GM12892 (cell line): ENCODE measurements at places on chromosomes 12 and 14.

GRCh38 chr12:1398673-1399072, 195.7 kb downstream of the FBXL14 start:
- DNase-seq = no peak

- DNase-seq = no peak
Observed at GRCh38 chr12:116009805-116010204, 267.7 kb downstream of the MED13L start.

- DNase-seq = no peak
Observed at GRCh38 chr12:77070382-77070781, 5.0 kb upstream of the E2F7 start.

DNA sequence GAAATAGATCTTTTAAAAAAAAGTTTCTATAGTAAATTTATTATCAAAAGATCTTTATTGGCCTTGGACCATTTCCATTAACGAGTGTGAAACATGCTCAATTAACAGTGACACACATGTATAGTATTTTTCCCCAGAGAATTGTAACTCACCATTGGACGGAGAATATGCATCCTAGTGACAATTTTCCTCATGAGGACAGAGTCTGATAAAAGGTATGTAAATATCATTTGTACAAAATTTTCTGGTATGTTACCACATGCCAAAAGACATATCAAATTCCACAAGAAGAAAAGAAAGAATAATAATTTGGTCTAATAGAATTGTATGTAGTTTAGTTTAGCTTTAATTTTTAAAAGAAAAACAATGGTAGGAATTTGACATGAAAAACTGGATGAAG, 1096.0 kb upstream of the FLRT2 start:
- no peak for DNase-seq

DNA sequence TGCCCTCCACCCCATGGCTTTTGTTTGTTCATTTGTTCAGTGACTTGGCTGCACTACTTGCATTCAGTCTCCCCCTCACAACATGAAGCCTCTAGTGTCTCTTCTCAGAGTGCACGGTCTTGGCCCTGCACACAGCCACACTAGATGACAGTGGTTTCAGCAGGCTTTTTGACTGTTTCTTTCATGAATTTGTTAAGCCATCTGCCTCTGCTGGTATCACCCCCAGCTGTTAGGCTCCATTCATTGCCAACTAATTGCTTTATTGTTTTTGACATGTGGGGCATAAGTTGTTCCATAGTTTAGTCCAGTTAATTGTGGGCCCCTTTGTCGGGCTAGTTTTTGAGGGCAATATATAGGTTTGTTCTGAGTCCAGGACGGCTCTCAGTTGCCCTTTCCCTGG, 18.8 kb downstream of the OS9 start:
- no peak for DNase-seq

DNA sequence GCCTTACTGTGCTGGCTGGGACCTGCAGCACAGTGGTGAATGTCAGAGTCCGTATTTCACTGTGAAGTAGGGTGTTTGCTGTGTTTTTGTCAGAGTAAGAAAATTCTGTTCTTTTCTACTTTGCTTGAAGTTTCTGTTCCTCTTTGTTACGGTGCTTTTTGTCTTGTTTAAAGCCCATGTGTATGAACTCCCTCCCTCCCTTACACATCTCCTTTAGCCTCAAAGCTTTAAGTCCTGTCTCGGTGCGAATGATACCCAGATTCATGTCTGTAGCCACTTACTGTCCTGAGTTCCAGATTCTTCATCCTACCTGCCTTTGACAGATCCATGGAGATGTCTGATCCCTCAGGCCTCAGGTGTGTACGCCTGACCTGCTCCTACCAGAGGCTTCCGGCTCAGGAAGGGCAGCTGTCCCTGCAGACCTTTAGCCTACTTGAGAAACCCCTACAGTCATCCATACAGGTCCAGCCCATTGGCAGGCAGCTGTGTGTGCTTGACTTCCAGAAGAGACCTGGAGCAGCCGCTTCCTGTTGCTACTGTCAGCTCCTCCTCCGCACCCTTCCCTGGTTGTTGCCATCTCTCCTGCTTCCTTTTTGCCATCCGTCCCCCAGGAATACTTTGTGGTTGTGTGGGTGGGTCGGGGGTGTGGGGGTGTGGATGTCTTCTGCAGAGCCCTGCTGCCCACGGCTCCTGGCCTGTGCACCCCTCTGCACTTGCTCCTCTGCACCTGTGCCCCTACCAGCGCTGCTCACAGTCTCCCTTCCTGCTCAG, 72.9 kb downstream of the DDX51 start:
- peak; percentile 54 for DNase-seq

DNA sequence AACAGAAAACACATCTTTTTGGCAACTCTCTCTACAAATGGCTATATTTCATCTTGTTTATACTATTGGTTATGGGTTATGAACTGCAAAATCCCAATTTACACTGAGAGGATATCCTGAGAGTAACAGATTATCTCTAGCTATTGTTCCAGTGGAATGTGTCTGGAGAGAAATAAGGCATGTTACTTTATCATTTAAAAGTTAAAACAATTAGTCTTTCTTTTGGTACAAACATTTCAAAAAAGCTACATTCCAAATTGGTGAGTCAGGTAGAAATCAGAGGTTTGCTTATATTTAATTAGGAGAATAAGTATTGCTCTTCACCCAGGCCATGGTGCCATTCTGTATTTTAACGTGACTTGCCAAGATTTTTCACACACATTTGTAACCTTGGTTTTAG, 411.6 kb downstream of the CCER1 start:
- no peak for DNase-seq

DNA sequence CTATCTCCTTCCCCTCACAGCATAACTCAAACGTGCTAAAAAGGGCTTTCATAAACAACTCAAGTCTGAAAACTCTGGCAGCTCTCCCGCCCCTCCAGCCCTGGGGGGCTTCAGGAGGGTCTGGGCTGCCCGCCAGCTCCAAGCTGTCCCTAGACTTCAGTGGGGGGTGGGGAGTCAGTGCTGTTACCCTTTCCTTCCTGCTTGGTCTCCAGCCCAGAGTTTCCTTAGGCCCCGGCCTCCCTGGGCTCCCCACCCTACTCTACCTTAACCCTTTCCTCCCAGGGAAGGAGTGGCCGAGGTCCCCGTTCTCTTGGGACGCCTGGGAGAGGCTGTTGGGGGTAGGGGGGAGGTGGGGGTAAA, 530 bp upstream of the NYNRIN start:
- DNase-seq = no peak

GRCh38 chr12:44511289-44511688, 364.8 kb downstream of the NELL2 start:
- DNase-seq = no peak

DNA sequence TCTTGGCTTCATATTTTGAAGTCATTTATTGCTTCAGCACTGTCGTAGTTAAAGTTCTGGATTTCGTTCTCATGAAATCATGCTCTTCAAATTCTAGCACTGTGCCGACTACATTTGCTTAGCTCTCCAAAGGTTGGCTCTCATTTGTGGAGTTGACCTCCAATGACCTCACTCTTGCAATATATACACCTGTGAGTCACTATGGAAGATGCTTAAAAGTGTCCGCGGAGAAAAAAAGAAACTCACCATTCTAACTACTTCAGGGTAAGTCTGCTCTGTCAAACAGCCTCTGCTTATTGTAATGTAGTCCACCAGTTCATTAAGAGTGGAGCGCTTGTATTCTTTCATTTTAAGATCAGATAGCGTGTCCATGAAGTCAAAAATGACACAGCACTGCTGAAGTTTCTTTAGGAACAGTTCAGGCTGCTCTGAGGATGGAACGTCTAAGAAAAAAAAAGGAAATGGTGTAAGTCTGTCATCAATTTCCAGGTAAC, 89.7 kb downstream of the PPP2R5E start:
- DNase-seq = no peak

DNA sequence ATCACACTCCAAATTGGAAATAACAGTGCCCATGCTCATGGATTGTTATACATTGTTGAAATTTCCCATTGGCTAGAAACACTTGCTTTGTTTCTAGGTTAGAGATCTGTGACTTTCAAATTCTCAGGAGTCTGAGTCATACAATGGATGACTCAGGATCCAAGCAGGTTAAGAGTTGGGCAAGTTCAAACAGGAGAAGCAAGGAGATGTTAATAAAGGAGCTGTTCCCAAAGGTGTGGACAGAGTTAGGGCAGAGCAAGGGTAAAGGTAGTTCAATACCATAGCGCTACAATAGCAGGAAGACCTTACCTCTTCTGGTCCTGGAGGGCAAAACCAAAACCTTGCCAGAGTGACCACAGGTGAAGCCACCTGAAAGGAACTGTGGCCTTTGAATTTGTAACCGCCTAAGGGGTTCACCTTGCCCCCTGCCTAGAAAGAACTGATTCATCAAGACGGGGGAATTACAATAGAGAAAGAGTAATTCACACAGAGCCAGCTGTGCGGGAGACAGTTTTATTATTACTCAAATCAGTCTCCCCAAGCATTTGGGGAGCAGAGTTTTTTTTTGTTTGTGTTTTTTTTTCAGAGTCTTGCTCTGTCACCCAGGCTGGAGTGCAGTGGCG, 4.2 kb upstream of the AMN1 start:
- no peak for DNase-seq

GRCh38 chr12:26690601-26691000, 142.4 kb downstream of the ITPR2 start:
- DNase-seq = no peak

DNA sequence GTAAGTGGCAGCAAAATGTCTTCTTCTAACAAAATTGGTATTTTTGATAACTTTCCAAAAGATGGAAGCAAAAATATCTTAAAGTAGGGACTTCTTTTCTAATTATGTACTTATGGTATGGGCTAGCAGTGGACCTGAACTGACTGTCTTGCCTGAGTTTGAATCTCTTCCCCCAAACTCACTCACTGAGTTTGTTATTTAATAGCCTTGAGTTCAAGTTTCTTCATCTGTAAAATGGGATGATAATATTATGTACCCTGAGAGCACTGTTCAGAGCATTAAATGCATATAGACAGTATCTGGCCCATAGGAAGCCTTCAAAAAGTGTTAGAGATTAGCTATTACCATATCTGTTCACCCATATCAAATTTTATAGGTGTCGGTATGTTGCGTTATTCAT, 210.4 kb upstream of the NUDT4 start:
- no peak for DNase-seq

DNA sequence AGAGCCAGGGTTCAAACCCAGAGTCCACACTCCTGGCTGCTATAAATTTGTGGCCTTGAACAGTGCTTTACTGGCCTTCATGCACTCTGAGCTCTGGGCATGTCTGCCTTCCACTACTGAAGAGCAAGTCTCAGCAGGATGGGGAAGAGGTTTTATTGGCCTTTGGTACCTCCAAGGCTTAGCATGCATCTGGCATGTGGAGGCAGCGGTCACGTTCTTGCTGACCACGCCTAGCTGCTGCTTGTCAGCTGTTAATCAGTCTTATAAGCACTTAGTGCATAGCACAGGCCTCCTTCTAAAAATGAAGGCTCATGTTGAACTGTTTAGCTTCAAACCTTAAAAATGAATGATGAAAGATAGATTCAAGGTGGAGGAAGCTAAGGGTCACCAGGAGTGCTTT, 177.5 kb downstream of the PELI2 start:
- no peak for DNase-seq
